Left lung (tissue), 14 donors: ENCODE measurements at places on chromosomes 6 and 20. TPM values are rescaled to one million over a fixed set of nuclear protein-coding genes. Genes with fewer than 3 reads are reported as not detected.
A peak's percentile ranks its signal among the peaks of the same experiment; 100 is the strongest.

DNA sequence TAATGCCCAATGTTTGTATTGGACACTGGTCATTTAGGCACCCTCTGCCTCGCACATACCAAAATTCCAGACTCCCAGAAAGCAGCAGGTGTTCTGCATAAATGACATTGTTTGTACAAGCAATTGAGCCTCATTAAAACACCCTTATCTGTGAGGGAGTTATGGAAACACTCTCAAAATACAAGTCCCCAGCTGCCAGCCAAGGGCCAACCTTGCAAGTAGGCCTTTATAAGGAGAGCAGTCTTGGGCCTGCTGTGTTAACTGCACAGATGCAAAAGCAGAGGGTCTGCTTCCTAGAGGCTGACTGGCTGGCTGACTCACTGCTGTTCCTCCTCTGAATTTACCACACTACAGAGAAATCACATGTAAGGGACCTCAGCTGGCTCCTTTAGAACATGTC, 150.4 kb upstream of the HMGN3 start:
- DNase-seq: no peak

GRCh38 chr6:10323018-10323417, 91.9 kb downstream of the TFAP2A start:
- DNase-seq: no peak

DNA sequence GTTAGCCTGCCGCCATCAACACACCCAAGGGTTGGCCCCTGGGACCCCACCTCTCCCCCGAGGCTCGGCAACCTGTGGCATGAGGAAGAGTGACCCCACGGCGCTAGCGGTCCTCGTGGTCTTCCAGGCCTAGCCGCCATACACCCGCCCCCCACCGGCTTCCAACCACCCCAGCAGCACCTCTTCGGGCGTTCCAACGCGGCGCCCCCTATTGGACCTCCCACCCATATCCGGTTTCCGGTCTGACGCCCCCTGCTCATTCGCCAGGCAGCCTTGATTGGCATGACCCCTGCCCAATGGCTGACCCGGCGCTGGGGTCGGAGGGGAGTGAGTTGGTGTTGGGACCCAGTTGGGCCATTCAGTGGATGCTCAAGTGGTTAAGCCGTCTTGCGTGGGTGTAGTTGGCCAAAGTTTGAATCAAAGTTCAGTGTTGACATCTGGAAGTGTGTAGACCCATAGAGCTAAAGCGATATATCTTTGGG, at the start of gene GNAS-AS1:
TSS of gene GNAS-AS1 (minus strand) at position 210 of the 482 bp plus-strand sequence.
- DNase-seq: peak; percentile 88

GRCh38 chr6:153117986-153118879, 12.8 kb downstream of the RGS17 start:
- no peak for DNase-seq

DNA sequence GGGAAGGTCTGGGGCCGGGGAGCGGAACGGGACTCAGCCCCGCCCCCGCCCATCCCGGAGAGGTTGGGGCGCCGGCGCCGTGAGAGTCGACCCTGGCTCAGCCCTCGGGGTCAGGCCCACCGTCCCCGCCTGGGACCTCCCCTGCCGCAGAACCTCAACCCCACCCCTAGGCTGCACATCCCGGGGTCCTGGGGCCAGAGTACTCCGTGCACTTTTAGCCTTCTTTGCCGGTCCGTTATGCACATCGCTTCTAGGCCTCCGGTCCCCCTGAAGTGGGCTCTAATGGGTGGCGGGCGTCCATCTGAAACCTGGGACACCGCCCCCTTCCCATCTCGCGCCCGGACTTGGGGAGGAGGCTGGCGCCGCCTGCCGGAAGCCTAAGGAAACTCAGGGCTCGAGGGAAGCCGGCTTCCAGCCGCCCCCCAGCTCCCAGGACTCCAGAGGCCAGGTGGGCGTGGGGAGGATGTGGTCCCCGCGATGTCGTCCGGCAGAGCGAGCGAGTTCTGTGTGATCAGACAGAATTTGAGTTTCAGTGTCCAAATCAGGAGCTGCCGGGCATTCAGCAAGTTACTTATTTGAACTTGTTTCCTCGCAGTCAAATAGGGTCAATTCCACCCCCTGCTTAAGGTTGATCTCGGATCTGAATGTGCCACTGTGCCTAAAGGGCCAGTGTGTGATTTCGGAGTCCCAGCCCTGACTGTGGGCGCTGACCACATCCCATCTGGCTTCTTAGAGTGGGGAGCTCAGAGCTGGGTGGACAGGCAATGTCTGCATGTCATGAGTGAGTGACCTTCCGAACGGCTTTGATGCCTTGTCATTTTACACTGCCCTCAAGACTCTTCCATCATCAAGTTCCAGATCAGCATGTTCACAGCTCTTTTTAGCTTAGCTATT, 47.6 kb downstream of the CPXM1 start:
- DNase-seq: no peak

GRCh38 chr6:140095532-140095931, 721.1 kb upstream of the CITED2 start:
- DNase-seq: no peak

The PRICKLE4 gene
- total RNA-seq: 7.9 TPM

GRCh38 chr6:148432462-148433195, 90.0 kb downstream of the SASH1 start:
- DNase-seq: no peak

GRCh38 chr20:57114290-57115005, 152.0 kb downstream of the BMP7 start:
- no peak for DNase-seq

DNA sequence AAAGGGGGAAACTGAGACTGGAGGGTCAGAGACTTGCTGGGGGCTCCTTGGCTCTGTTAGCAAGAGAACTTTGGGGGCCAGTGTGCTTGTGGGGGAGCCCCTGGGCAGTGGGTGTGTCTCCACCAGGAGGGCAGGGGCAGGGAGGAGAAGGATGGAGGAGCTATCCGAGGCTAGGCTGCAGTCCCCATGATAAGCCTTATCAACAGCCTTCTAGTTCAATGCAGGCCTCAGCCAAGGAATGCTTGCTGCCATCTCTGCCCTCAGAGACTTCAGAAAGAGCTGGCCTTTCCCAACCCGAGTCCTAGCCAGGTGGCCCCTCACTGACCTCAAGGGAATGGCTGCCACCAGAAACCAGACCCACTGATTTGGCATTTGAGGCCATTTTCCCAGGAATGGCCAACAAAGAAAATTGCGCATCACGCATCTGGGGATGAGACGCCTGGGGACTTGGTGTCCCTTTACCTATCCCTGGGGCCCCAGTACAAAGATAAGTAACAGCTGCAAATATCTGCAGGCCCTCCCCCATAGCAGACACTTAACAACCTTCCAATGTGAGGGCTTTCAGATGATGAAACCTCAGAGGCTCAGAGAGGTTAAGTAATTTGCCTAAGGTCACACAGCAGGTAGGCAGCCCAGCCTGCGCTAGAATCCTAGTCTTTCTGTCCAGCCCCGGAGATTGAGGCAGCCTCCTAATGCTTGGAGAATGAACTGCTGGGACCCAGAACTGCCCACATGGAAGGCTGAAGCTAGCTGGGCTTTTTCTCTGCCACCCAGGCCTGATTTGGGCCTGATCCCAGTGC, 4.9 kb downstream of the TGM2 start:
- no peak for DNase-seq

The NEURL2 gene
- 4.0 TPM for total RNA-seq

DNA sequence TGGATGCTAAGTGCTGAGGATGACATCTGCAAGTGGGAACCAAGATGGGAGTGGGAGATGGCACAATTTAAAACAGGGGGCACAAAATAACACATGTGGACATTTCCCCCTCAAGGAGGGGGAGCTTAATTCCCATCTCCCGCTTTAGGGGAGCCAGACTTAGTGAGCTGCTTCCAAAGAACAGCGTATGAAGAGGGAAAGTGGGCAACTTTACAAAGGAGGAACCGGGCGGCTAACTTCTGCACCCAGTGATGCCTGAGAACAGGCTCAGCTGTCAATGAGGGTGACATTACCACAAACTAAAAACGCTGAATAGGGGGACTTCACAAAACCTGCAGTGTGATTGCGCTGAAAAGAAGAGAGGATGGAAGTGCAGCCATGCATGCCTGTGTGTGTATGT, 95.5 kb upstream of the NXT1 start:
- no peak for DNase-seq

- no peak for DNase-seq
Measured at GRCh38 chr6:150764334-150765066, 101.0 kb upstream of the MTHFD1L start.

The NDUFAF4 gene
- 20.2 TPM for total RNA-seq

The DACT2 gene
- total RNA-seq: 1.4 TPM

The RPS6KA2 gene
- total RNA-seq: 126 TPM

- peak; percentile 88 for DNase-seq
Measured at GRCh38 chr6:158072083-158072721, 90.5 kb downstream of the SYNJ2 start.

The ADGRF4 gene
- total RNA-seq: 0.08 TPM

The LY6G6D gene
- not detected for total RNA-seq

GRCh38 chr6:12335131-12335527, 45.0 kb downstream of the EDN1 start:
- no peak for DNase-seq

DNA sequence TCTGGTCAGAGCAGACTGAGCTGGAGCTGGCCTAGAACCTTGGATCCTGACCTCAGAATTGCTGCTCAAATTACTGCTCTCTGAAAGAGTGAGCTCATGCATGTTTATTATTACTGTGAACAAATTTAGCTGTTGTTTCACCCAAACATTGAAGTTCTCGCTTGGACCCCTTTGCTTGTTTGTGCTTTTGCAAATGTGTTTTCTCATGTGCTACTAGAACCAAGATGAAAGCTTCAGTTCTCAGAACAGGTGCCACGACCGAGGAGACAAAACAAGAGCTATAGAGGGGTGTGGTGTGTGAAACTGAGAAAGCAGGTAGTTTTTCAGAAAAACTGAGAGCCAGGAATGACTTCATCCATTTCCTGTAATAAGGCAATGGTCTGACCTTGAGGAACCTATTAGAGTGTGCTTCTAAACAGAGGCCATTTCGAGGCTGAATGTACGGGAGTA, 50.0 kb upstream of the ESR1 start:
- no peak for DNase-seq

The MYBL2 gene
- 6.1 TPM for total RNA-seq

GRCh38 chr6:2958776-2959175, 12.6 kb downstream of the SERPINB6 start:
- no peak for DNase-seq

The APMAP gene
- total RNA-seq: 83.6 TPM

DNA sequence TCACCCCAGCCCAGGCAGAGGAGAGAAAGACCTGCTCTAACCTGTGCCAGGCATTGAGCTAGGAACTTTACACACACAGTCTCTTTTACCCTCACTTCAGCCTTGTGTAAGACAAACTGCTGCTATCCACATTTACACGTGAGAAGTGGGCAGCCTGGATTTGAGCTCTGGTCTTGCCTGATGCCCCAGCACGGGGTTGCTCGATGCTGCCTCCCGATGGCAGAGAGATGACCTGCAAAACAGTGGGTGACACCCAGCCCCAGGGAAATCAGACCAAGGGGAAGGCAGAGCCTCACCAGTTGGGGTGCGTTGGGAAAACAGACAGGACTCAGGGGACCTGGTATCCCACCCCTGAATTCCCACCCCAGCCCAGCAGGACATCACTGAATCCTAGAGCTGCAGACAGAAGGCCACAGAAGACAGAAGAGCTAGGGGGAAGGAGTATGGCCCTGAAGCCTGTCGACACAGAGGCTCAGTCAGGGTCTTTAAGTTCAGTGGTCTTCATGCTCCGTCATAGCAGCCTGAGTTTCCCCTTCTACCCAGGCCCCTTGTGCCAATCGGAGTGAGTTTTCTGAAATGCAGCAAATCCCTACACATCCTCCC, 990 bp downstream of the BPI start:
- peak; percentile 62 for DNase-seq

The MUC22 gene
- total RNA-seq: not detected

DNA sequence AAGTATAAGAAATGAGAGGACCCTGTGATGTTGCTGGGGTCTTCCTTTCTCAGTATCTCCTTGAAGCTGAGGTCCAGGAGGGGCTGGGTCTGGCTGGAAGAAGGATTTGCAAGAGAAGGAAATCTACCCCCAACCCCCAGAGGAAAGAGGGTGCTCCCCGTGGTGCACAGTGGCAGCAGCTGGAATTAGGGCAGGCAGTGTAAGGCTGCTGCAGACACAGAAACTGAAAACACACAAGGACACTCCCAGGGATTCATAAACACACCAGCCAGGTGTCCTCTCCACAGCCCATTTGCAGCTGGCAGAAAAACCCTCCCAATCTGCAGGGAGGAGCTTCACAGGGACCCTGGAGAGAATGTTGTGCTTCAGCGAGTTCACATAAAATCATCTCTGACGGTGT, 297.2 kb downstream of the CDH26 start:
- no peak for DNase-seq

The GSTA3 gene
- total RNA-seq: 0.50 TPM

DNA sequence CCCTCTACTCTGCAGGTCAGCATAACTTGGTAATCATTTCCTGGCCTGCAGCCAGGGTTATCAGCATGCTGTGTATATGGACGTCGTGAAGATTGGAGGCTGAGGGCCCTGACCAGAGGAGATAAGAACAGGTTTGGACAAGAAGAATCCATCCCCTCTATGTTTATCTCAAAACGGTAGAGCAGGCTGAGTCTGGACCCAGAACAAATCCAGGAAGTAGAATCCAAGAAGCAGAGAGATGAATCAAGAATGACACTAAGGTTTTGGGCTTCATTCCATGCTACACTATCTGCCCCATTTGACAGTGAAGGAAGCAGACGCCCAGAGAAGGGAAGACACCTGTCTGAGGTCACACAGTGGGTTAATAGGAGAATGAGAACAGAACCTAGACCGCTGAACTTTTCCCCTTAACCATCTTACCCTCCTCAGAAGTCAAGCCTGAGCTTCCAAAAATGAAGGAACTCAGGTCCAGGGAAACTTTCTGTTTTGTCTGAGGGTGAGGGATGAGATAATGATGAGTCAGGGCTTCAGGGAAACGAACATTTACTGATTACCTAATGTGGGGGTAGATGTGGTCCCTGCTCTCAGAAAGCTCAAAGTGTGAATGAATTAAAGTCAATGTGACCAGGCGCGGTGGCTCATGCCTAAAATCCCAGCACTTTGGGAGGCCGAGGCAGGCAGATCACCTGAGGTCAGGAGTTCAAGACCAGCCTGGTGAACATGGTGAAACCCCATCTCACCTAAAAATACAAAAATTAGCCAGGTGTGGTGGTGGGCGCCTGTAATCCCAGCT, 9.4 kb upstream of the COMMD7 start:
- DNase-seq: no peak

DNA sequence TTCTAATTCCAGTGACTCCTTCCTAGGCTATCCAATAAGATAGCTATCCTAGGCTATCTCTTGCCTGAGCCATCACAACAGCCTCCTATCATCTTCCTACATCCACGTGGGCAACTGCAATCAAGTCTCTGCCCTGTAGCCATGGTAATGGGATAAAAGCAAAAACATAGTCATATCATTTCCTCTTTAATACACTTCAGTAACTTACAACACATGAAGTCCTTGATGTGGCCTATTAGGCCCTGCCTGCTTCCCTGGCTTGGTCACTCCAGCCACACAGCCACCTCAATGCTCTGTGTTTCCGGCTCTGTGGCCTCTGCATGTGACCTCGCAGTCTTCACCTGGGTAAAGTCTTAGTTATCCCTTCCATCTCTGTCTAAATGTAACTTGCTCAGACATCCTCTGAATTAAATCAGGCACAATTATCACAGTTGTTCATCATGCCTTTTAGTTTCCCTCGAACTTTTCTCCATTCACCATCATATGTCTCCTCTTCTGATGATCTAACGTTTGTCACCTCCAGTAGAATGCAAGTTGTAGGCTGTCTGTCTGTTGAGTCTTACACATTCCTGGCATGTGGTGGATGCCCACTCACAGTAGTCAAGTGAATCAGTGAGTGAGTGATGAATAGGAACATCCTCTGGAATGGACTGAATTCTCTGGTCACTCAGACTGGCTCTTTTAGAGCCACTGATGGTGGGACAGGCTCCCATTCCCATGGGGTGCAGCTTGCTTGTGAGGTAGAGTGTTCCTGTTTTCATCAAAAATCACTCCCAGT, 229.4 kb downstream of the TBC1D7 start:
- DNase-seq: no peak

The BPIFB4 gene
- not detected for total RNA-seq

The ARG1 gene
- 5.8 TPM for total RNA-seq

The RNF39 gene
- total RNA-seq: 2.7 TPM
